LNCaP clone FGC (cell line): ENCODE measurements at places on chromosomes 12 and 14.

DNA sequence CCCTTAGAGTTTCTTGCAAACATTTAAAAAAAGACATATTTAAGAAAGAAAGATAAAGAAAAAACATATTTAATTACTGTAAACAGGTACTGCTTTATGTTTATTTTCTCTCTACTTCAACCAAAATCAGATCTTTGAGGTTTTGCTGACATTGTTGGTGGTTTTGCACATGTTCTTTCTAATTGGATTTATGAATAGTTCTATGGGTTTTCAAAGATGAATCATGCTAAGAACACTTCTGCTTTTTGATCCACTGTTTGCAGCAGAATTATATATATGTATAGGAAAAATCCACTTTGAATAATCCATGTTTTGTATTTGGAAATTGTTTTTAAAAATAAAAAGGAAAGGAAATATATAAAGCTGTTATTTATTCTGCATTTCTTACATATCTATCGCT, 78.4 kb downstream of the FRMD6 start:
- DNase-seq = no peak

DNA sequence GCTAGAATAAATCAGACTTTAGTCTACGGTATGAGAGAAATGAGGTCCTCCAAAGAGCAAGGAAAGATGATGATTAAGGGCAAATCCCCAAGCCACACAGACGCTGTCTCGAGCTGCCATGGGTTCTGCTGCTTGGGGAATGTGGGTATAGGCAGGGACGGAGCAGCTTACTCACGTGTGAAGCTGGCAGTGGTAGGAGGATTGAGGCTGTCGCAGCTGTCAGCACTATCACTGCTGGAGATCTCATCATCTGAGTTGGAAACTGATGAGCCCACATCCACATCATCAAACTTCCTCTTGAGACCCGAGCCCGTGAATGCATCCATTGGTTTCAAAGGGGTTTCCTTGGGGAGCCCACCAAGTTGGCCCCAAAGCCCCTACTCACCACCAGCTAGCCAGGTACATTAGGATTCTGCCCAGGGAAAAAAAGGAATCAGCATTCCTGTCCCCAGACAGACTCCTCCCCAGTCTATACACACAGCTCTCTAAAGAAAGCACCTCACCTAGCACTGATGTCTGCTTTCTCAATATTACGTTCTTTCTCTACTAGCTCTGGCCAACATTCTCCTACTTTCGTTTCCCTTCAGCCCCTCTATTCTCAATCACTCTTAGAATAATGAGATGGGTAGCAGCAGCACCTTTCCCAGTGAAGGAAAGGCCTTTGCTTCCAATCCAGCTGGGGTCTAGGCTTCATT, 7.0 kb downstream of the CSRNP2 start:
- no peak for DNase-seq

GRCh38 chr14:43894534-43894933, 612.5 kb downstream of the FSCB start:
- DNase-seq = peak; percentile 3

GRCh38 chr12:59839514-59839913, 243.7 kb downstream of the SLC16A7 start:
- DNase-seq = no peak

GRCh38 chr12:76548222-76548837, 11.2 kb downstream of the OSBPL8 start:
- DNase-seq = no peak
